Dermis microvascular lymphatic vessel endothelial cell (primary cell): ENCODE measurements at places on chromosomes 6 and 20.

DNA sequence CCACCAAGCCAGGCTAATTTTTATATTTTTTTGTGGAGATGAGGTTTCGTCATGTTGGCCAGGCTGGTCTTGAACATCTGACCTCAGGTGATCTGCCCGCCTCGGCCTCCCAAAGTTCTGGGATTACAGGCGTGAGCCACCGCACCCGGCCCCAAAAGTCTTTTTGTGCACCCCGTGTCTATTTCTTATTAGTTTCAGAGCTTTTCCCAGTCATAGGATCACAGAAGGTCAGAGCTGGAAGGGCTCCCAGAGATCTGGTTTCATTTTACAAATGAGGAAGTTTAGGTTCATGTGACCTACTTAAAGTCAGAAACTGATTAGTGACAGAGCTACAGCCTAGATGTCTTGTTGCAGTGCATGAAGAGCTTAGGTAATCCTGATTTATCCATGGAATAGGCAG is 1.6 kb upstream of the OGFRL1 start:
- no peak for DNase-seq

DNA sequence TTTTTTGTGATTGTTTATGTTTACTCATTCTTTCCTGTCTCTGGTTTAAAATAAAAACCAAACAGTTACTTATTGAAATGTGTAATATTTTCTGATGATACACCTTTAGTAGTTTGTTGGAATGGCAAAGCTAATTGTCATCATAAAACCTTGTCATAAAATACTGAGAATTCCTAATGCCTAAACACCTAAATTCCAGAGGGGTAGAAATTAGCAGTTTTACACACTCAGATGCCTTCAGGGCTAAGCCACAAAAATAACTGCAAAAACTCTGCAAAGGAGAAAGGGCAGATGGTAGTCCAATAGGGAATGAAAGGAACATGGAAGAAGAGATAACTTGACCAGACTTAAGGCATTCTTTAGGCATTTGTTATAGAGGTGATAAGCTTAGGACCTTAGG is 30.3 kb downstream of the FAM83B start:
- no peak for DNase-seq

DNA sequence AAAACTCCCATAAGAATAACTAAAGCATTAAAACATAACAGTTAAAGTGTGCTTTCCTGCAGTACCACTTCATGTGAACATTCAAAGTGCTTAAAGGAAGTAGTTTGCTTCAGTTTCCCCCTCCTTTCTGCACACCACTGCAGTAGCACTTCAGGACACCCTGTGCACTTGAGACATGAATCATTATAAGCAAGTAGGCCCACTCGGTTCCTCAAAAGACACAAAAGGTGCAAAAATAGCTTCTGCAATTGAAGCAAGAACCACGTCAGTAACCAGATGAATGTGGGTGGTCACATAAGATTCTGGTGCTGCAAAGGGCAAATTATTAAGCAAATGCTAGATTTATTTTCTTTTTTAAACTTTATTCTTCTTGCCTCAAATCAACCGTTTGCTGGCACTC is 160.6 kb downstream of the HIVEP2 start:
- DNase-seq: no peak

DNA sequence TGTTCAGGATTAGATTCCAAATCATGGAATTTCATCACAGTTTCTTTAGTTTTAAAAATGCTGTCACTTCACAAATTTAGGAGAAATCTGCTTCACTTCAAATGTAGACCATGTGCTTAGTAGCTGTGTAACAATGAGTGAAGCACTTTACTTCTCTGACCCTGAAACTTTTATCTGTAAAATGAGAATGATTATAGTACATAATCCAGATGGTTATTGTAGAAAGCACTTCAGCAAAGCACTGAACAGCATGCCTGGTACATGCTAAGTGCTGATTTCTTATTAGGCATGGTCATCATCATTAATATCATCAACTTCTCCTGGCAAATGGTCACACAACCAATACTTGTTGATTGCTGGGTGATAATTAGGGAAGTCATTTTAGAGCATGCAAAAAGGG is 705.0 kb downstream of the EPHA7 start:
- no peak for DNase-seq

- no peak for DNase-seq
Observed at GRCh38 chr6:7143476-7143974, 35.8 kb downstream of the RREB1 start.

- DNase-seq: no peak
Observed at GRCh38 chr6:99136488-99136887, 188.7 kb upstream of the FBXL4 start.

DNA sequence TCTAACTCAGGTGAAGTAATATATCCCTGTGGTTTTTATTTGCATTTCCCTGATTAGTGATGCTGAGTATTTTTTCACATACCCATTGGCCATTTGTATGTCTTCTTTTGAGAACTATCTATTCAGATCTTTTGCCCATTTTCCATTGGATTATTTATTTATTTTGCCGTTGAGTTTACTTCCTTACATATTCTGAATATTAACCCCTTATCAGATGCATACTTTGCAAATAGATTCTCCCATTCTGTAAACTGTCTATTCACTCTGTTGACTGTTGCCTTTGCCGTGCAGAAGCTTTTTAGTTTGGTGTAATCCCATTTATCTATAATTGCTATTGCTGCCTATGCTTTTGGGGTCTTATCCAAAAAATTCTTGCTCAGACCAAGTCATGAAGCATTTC is 336.9 kb downstream of the BTBD9 start:
- no peak for DNase-seq

DNA sequence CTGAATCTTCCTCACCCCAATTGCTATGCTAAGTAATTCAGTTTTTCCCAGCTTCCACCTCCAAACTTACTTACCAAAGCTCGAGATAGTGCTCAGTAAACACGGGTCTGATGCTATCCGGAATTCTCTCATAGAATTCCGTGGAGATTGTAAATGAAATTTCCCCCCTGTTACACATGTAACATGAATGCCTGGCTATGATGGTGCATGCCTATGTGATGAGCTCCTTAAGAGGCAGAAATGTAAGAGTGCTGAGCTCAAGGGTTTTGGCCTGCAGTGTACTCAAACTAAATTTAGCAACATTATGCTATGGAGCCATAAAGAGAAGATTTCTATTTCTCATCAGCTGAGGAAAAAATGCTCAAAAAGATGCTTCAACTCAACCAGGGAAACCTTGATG is 133.4 kb upstream of the FUT9 start:
- no peak for DNase-seq

- no peak for DNase-seq
Observed at GRCh38 chr20:23614163-23614562, 8.4 kb upstream of the CST9 start.

DNA sequence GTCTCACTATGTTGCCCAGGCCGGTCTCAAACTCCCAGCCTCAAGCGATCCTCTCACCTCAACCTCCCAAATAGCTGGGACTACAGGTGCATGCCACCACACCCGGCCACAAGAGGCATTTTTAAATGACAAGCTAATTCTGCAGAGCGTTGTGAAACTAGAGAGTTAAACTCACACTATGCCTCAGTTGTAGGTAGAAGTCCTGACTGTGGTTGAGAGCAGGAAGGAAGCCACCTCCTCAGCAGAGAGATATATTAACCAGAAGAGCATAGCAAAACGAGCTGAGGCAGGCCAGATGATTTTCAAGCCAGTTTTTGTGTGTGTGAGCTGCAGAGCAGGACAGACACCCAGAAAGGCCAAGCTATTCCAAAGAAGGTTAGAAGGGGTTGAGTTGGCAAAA is 150.3 kb downstream of the MBOAT1 start:
- DNase-seq: no peak

DNA sequence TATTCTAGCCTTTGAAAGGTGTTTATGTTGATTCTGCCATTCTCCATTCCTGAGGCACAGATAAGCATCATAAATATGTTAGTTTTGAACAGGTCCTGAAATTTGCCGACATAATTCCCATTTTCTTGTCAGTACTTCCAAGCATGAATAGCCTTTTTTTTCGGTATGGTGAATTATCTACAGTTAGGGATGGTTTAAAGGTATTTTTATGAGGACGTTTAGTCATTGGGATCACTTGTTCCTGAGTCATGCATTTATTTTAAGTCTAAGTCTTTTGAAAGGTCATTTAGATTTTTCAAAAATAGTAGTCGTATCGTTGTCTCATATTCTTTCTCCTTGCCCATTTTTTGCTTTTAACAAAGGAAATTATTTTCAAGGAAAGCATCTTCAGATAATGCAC is 98.7 kb downstream of the PHACTR3 start:
- DNase-seq: no peak

GRCh38 chr6:24205020-24205492 is 79.0 kb downstream of the NRSN1 start:
- DNase-seq: peak; percentile 29

DNA sequence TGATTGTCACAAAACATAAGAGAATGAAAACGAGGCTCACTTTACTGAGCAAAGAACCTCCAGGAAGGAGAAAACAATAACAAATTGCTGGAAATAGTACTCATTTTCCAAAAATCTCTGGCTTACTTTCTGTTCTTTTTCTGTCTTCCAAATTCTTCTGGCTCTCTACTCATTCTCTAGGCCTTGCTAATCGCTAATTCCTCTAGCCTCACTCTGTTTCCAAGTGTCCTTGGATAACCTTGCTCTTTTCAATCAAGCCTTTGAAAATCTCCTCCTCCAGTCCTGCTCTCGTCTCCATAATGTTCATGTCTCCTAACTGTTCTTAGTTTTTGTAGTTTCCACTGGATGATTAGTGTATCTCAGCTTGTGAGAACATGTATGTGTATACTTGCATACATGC is 96.2 kb upstream of the MAP7 start:
- no peak for DNase-seq

- no peak for DNase-seq
Observed at GRCh38 chr20:3194617-3195280, 9.7 kb downstream of the DDRGK1 start.

- DNase-seq: no peak
Observed at GRCh38 chr6:87200469-87201175, 45.3 kb downstream of the ZNF292 start.

- no peak for DNase-seq
Observed at GRCh38 chr20:47318027-47318585, 38.4 kb downstream of the ZMYND8 start.

GRCh38 chr20:417801-418342 is 9.8 kb downstream of the RBCK1 start:
- DNase-seq: no peak

- DNase-seq: no peak
Observed at GRCh38 chr6:57302477-57302876, 15.0 kb upstream of the PRIM2 start.

DNA sequence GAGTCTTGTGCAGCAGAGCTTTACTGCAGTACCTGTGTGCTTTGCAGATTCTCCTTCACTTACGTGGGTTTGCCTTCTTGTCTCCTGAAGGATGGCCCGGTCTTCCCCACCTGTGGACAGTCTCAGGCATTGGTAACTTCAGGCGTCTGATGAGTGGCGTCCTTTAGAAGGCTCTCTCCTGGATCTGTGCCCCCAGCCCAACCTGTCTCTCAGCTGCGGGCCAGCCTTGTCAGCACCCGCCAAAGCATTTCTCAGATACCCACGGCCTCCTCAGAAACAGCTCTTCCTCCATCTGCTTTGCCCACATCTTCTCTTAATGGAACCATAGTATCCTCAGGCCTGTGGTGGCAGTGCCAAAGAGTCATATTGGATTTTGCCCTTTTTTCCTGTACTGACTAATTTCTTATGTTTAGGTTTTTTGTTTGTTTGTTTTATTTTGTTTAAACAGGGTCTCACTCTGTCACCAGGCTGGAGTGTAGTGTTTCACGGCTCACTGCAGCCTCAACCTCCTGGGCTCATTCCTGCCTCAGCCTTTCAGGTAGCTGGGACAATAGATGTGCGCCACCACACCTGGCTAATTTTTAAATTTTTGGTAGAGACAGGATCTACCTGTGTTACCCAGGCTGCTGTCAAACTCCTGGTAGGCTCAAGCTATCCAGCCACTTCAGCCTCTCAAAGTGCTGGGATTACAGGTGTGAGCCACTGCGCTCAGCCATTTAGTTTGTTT is 96.6 kb downstream of the ARID1B start:
- DNase-seq: no peak

DNA sequence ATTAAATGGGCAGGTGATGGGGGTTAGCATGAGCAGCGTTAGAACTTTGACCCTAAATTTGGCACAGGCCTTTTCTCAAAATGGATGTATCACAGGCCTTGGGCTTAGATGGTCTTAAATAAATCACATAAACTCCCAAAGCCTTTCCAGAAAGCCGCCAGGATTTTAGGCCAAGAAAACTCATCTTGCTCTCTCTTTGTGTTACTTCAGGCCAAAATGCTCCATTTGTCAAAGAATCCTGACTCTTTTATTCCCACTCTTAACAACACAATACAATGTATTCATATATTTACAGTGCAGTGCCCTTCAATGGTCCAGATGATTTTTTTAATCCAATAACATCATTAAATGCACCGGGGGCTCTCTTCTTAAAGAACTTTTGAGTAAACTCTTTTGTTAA is 5.9 kb upstream of the TCP11 start:
- no peak for DNase-seq

DNA sequence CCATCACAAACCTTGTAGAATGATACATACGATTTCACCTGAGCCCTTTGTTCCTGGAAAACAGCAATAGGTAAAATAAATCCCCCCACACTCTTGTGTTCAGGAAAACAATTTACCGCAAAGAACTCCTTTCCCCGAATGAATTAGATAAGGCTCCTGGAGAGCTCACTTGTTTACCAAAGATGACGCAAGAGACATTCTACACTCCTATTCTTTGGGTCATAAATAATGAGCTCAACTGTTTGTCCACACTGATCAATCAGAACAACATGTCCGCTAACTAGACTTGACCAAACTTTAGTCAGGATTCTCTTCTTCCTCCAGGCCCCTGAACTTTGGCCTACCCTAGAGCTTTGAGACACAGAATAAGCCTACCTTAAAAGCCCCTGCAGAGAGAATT is 271.9 kb upstream of the OPRM1 start:
- no peak for DNase-seq

DNA sequence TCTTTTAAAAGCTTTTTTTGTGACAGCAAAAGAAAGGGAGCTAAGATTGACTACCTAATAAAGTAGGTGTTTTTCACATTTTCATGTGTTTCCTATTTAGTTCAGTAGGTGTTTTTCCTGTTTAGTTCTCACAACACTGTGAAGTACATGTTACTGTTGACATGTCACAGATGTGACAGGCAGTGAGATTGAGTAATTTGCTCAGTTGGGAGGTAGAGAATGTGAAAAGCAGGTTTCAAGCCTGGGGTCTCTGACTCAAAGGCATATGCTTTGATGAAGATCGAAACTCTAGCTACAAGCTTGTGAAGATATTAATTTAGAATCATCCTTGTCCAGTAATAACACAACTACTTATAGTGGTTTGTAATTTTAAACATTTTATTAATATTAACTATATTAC is 43.1 kb downstream of the SLX4IP start:
- DNase-seq: no peak

DNA sequence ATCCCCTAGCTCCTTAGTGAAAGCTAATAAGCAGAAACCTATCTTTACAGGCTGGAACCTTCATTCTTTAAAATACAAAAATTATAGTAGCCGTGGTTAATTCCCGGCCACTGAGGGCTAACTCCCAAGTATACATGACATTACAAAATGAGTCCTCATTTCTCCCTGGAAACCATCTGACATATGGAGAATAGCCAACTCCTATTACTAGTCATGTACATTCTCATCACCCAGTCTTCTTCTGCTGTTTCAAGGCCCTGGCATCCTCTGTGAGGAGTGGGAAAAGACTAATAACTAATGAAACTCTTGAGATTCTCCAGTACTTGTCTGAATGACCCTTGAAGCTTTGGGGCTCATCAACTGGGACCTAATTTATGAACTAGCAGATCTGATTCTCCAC is 30.2 kb downstream of the CSNK2A1 start:
- no peak for DNase-seq

- no peak for DNase-seq
Observed at GRCh38 chr6:17884498-17885478, 102.6 kb downstream of the KIF13A start.

GRCh38 chr6:139912735-139913400 is 538.4 kb upstream of the CITED2 start:
- no peak for DNase-seq
